ENCODE measurements at places on chromosomes 2 and 18. TPM values are rescaled to one million over a fixed set of nuclear protein-coding genes. Genes with fewer than 3 reads are reported as not detected.

Gene IL36B
- not detected for polyA plus RNA-seq

Gene AKAIN1
- polyA plus RNA-seq = 0.34 TPM

Gene CCBE1
- polyA plus RNA-seq = 41.4 TPM

Gene SPDYA
- 2.9 TPM for polyA plus RNA-seq

Gene FN1
- 527 TPM for polyA plus RNA-seq

Gene PARD3B
- polyA plus RNA-seq = 37.0 TPM

Gene CEBPZ
- polyA plus RNA-seq = 84.0 TPM
